ENCODE measurements at places on chromosomes 13 and 19.

- DNase-seq, result no peak
These were observed 112.3 kb downstream of the GPC6 start for GRCh38 chr13:93338906-93339305.

- DNase-seq, result no peak
These were observed 45.5 kb downstream of the ZNF93 start for GRCh38 chr19:19946226-19946625.

DNA sequence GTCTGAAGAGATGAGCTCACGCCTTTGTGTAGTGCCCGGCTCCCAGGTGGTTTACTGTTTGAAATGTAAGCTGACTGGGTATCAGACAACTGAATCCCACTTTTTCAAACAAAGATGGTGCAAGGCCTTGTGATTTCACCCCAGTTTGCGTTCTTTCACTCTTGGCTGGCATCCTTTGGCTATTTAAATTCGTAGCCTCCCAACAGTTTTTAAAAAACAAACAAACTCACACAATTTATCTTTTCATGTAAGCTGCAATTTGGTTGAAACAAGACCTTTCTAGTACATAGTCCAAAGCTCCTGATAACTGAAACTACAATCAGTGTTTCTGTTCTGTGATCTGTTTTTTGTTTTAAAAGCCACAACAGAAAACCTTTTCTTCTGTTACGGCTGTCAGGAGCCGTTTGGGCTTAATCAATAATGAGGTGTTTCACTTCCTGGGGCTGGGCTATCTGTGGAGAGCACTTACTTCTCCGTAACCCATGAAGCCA, 65.1 kb upstream of the NPAS1 start:
- DNase-seq, result no peak

GRCh38 chr13:66378894-66379293, 851.2 kb downstream of the PCDH9 start:
- DNase-seq, result no peak

DNA sequence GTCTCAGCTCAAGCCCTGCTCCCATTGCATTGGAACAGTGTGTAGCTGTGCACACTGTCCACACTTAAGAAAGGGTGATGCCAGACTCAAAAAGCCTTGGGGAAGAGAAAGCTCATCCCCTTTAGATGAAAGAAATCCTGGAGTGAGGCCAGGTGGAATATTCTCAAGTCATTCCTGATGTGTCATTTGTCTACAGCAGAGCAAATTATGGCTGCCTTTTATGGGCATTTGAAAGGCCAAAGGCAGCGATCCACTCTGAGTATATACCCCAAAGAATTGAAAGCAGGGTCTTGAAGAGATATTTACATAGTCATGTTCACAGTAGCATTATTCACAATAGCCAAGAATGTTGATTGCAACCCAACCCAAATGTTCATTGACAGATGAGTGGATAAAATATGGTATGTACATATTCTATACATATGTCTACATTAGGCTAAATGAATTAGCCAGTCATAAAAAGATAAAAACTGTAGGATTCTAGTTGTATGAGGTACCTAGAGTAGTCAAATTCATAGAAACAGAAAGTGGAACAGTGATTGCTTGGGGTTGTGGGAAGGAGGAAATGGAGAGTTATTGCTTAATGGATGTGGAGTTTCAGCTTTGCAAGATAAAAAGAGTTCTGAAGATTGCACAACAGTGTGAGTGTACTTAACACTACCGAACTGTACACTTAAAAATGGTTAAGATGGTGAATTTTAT, 214.9 kb downstream of the KCNRG start:
- no peak for DNase-seq

- no peak for DNase-seq
These were observed 1.3 kb downstream of the TNNT1 start for GRCh38 chr19:55147545-55148251.

DNA sequence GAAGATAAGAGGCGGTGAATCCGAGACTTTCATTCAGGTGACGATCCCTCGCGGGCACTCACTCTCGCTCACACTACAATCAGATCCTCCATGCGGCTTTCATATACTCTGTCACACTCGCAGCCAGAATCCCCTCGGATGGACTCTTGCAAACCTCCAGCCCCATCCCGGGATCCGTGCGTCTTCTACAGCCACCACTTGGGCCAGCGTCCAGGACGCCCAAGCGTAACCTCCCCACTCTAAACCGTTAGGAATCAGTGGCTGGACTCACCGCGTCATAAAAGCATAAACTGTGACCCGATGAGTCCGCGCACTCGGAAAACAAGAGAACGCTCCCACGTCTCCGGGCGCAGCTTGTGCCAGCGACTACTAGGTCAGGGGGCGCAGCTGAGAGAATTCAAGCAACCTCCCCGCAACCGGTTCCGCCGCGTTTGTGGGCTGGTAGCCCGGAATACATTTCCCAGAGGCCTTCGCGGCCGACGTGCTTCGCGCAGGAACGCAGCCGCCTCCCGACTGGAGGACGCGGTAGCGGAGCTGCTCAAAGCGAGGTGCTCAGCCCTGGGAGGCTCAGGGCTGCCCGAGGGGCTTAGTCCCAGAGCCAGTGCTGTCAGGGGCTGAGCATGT, 27.6 kb downstream of the ZNF607 start:
- peak; percentile 14 for DNase-seq
